Activated CD8-positive, alpha-beta memory T cell treated with anti-CD3 and anti-CD28 coated beads, Interleukin-2, amount 10 ng/mL, durations not matched to agents 7 days and 5 days (primary cell): ENCODE measurements at places on chromosomes 1 and 21. TPM values are rescaled to one million over a fixed set of nuclear protein-coding genes. Genes with fewer than 3 reads are reported as not detected.
A peak's percentile ranks its signal among the peaks of the same experiment; 100 is the strongest.

The TEX38 gene
- not detected for total RNA-seq

The UBE2U gene
- total RNA-seq = not detected

DNA sequence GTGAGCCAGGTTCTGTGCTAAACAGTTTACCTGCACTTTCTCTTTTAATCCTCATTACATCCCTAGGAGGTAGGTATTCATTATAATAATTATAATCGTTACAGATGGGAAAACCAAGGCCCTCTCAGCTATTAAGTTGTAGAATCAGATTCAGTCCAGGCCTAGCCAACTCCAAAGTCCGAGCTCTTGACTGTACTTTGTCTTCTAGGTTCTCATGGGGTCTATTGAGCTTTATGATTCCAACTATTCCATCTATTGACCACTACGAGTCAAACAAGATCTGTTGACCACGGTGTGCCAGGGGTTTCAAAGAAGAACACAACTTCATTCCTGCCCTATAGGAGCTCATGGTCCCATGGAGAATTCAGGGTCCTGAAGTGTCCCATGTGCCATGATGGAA is 2.0 kb downstream of the IFNLR1 start:
- DNase-seq = no peak
- H3K27me3 ChIP-seq = no peaks in the 10 kb centered on the region
- peaks cover 29% of the 10 kb centered on the region for H3K4me1 ChIP-seq
- H3K4me3 ChIP-seq = no peak overlapping the region
- H3K27ac ChIP-seq = no peak overlapping the region

The OR2L13 gene
- total RNA-seq = not detected

DNA sequence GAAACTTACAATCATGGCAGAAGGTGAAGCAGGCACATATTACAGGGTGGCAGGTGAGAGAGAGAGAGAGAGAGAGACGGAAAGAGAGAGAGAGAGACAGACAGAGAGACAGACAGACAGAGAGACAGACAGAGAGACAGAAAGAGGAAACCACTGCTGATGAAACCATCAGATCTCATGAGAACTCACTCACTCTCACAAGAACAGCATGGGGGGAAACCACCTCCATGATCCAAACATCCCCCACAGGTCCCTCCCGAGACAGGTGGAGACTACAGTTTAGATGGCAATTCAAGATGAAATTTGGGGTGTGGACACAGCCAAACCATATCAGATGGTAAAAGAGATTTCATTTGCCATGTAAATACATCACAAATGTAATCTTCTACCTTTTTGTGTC is 708.1 kb downstream of the MRPL39 start:
- H3K27me3 ChIP-seq = no peaks in the 10 kb centered on the region
- H3K4me3 ChIP-seq = no peak overlapping the region
- H3K4me1 ChIP-seq = no peaks in the 10 kb centered on the region
- H3K27ac ChIP-seq = no peak overlapping the region
- H3K36me3 ChIP-seq = no peaks in the 10 kb centered on the region

GRCh38 chr1:78004719-78005447 is at the start of gene DNAJB4:
TSS of gene DNAJB4 (plus strand) at chr1:78004939. CDS start at chr1:78005111, 172 bp downstream.
- H3K27ac ChIP-seq = peak within 1 kb of the TSS; percentile 99
- H3K36me3 ChIP-seq = peaks cover 4% of the 10 kb centered on the region
- peak within 1 kb of the TSS; percentile 92 for H3K4me3 ChIP-seq

The CD160 gene
- total RNA-seq = 5.4 TPM

The MAP3K21 gene
- 1.9 TPM for total RNA-seq

The TNNI3K gene
- total RNA-seq = not detected

- peaks cover 4% of the 10 kb centered on the region for H3K27me3 ChIP-seq
- DNase-seq = no peak
- H3K27ac ChIP-seq = no peak overlapping the region
- no peak overlapping the region for H3K4me3 ChIP-seq
- no peaks in the 10 kb centered on the region for H3K36me3 ChIP-seq
Observed at GRCh38 chr1:154433161-154433764, 28.1 kb downstream of the IL6R start.
